Peyer's patch (tissue), 4 donors: ENCODE measurements at places on chromosomes 12 and 14.

- DNase-seq, result no peak
These were observed 15.5 kb upstream of the FKBP4 start for GRCh38 chr12:2779281-2779680.

DNA sequence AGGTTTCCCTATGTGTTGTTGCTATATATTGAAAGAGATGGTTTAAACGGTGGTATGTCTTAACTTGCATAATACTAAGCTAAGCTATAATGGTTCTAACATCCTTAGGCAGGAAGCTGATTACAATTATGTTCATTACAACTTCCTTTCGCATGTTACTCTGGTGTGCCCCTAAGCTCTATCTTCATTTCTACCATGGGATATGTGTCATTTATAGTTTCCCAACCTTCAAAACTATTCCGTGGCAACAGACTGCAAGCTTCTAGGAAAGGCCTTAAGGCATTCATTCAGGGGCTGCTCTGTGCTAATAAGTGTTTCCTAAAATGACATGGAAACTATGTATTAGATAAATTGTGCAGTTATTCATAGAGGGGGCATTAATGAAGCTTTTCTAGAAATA lies 294.6 kb downstream of the GXYLT1 start:
- no peak for DNase-seq

- DNase-seq, result no peak
These were observed 56.0 kb downstream of the RASSF3 start for GRCh38 chr12:64666054-64666914.

GRCh38 chr14:102859911-102860310 lies 62.6 kb upstream of the AMN start:
- DNase-seq, result no peak

GRCh38 chr12:75881920-75882319 lies 149.7 kb downstream of the PHLDA1 start:
- DNase-seq, result no peak

- no peak for DNase-seq
These were observed 45.4 kb downstream of the VCPKMT start for GRCh38 chr14:50070840-50071548.

DNA sequence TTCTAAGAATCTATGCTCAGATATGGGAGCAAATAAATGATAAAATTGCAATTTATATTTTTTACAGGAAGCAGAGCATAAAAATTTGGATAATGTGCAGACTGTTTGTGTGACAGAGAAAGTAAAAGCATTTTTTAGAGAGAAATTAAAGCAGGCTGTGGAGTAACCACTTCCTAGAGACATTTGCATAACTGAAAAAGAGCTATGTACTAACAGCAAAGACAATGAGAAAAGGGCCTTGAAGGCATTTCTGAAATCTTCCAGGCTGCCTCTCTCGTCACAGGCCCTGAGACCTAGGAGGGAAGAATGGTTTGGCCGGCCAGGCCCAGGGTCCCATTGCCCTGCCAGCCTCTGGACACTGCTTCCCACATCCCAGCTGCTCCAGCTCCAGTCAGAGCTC lies 247.2 kb downstream of the ALX1 start:
- DNase-seq, result no peak

GRCh38 chr14:74518221-74518620 lies 24.7 kb downstream of the ISCA2 start:
- DNase-seq, result no peak

DNA sequence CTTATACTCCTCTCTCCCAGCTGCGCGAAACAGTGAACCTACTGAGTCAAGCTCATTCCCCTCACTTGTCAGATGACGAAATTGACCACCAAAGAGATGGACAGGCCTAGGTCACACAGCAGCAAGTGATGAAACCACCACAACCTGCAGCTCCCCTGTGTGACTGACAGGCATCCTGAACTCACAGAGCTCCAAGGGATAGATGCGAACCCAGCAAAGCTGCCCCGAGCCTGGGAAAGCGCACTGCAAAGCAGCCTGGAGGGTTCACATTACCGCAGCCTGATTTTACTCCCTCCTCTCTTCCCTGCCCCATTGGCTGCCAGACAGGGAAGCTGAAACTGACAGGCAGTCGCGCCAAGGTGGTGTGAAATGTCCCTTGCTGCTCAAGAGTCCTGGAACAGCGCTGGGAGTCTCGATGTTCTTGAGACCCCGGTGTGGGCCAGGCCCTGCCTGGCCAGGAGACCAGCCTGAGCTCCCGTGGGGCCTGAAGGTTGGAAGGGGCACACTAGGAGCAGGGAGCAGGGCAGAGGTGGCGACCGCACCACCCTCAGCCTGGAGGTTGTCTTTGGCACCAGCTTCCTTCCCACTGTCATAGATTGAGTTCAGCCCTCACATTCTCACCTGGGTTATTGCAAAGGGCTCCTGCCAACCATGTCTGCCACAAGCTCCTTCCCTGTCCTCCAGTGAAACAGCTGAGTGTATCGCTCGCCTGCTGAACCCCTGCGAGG lies 36.3 kb downstream of the SNRNP35 start:
- no peak for DNase-seq

DNA sequence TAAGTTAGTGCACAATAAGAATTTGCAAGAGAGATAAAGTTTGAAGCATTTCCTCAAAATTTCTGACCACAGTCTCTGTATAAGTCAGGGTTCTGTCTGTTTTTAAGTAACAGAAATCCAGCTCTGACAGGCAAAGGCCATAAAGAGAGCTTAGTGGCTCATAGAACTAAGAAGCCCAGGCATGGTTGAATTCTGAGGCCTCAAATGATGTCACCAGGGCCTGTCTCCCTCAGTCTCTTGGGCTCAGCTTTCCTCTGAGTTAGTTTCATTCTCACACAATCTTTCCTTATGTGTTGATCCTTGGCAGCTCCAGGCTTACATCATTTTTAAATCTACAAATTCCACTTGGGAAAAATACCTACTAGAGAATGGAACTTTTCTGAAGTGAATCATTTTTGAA lies 173.4 kb upstream of the ATP2B1 start:
- no peak for DNase-seq

DNA sequence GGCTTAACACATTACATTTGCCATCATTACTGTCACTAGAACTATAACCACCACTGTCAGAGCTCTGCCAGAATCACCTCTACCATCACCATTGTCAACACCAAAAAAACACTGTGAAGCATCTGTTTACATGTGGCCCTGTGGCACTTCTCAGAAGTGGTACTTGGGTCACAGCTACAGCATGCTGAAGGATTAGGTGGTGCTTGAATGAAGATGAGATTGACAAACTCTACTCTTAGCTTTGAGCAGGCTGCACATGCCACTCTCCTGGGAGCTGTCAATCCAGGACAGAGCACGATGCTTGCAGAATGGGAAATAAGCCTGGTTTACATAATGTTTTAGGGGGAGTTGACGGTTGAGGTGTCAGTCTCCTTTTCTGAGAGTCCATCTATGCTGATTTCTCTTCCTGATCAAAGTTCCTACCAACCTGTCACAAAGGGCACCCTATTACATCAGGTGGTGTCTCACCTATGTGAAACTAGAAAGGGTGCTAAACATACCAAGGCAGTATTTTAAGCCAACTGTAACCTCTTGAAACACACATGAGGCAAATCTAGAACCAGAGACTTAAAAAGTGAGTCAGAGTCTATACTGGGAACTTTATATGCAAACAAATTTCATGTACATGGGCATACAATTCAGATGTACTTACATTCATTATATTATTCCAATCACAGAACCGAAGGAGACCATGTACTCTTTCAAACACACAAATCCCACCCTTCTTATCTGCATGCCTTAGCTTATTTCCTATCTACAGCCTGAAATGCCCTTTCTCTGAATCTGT lies 258.7 kb downstream of the EMP1 start:
- DNase-seq, result no peak

DNA sequence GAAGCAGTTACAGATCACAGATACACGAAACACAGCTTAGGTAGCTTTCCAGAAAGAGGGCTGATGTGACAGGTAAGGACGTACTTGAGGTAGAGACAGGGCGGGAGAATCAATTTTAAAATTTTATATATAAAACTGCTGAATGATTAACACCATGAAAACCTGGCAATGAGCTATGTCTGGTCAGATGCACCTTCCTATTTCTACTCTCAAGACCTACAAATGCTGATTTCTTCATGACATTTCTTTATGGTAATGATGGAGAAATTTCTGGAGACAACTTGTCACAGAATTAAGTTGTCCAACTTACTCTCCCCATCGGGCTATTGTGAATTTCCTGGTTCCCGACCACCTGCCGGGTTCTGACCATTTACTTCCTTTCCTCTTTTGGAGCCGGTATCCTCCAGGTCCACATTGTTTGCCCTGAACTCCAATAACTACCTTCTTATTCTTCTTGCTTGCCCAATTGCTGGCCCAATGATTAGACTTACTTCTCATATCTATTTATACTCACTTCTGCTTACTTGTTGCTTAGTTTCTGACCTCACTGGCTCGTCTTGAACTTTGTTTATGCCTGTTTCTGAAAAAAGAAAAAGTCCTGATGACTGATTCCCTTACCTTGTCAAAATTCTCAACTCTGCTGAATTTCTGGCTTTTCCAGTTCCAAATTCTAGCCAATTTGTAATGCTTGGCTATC lies 12.8 kb upstream of the ATP2B1 start:
- no peak for DNase-seq

- DNase-seq, result no peak
These were observed 108.3 kb upstream of the CPSF6 start for GRCh38 chr12:69131077-69131476.

DNA sequence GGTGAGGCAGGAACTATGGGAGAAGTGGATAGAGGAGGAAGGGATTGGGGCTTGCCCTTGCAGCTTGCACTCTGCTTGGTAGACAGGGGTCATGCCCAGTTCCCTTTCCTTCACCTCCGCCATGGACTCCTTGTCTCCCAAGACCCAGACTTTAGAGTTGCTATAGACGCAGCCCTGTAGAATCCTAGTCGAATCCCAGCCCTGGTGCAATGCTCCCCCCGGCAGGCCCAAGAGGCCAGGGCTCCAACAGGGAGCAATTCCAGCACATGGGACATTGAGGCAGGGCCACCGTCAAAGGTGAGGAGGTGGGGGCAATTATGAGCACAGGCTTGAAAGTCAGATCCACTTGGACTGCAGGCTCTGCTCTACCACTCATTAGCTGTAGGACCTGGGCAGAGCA lies 29.5 kb upstream of the BCDIN3D start:
- no peak for DNase-seq

GRCh38 chr12:103198499-103198898 lies 241.0 kb downstream of the ASCL1 start:
- no peak for DNase-seq

DNA sequence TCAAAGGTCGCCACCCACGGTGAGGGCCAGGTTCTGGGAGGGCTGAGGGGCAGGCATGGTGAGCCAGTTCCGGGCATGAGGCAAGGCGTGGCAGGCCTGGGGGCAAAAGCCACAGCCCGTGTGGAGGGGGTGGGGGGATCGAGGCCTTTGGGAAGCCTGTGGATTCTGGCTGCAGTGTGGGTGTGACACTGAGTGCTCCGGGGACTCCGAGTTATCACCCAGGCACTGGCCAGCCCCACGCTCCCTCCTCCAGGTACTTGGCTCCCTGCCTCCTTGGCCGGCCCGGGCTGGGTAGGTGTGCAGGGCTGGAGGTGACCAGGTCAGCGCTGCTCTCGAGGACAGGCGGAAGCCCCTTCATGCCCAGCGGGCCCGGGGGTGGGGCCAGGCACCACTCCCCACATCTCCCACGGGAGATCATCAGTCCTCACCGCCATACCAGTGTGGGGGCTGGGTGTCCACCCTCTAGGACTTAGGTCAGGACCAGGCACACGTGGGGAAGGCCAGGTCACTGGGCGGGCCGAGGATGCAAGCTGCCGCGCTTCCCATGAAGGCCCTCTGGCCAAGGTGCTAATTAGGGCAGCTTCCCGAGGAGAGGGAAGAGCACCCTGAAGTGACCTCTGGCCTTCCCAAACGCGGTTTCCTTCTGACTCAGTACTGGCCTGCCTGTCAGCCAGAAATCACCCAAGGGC lies 34.1 kb upstream of the TDRD9 start:
- no peak for DNase-seq

DNA sequence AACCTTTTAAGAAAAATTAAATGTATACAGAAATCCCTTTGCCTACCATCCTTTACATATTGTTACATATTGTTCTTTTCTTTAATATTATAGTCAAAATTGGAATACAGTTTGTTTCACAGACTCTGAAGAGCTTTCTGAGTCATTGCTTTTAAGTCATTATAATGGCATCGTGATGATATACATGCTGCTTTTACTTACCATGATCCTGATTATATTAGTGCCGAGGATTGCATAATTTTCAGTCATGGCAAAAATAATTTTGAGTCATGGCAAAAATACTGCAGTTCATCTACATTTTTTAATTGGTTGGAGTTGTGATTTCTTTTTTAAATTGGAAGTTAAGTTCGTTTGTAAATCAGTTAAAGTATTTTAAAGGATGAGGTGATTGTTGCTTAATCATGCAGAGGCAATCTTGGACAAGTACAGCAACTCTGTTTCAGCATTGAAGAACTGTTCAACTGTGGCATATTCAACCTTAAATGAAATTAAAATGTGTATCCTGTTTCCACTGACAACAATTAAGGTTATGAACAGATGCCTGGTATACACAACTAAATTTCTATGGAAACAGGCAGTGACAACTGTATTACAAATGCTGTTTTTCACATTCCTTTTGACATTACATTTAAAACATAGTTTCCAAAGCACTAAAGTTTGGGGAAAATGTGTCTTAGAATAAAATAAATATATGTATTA lies 142.3 kb downstream of the PCNX1 start:
- DNase-seq, result no peak

GRCh38 chr12:100138048-100138802 lies 4.4 kb downstream of the BLTP3B start:
- DNase-seq, result no peak

- no peak for DNase-seq
These were observed 351.2 kb downstream of the SLC6A15 start for GRCh38 chr12:84561351-84561750.

- no peak for DNase-seq
These were observed 12.0 kb upstream of the FAM234B start for GRCh38 chr12:13032164-13032563.

DNA sequence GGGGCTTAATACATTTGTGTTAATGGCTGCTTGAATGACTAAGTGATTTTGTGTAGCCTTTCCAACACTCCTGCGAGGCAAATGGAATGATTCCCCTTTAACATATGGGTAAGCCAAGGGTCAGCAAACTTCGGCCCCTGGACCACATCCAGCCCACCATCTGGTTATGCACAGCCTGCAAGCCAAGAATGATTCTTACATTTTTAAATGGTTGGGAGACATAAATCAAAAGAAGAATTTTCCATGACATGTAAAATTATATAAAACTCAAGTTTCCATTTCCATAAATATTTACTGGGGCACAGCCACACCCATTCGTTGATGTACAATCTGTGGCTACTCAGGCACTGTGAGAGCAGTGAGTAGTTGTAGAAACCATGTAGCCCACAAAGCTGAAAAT lies 9.0 kb downstream of the SLC8B1 start:
- DNase-seq, result no peak

GRCh38 chr12:7061138-7061537 lies 620 bp downstream of the C1S start:
- DNase-seq, result no peak

GRCh38 chr14:84965279-84965678 lies 564.7 kb upstream of the FLRT2 start:
- no peak for DNase-seq

DNA sequence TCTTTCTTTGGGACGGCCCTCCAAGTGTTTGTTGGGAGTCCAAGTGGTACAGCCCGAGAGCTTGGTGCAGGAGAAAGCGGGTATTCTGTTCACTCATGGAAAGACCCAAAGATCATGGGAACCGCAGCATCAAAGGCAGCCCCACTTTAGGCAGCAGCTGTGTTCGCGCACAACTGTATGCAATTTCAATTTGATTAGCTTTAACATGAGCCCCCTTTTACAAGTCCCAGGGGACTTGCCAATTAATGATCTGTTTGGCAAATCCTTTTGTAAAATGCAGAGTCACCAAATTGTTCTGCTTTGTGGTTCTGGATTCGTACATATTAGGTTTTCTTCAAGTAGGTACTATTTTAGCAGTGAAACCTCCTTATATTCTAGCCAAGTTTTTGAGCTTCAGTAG lies 217.7 kb downstream of the AACS start:
- DNase-seq, result no peak
